Activated T-helper 17 cell treated with anti-CD3 and anti-CD28 coated beads, Interleukin-2, amount 50 U/mL, for 72 hours (primary cell): ENCODE measurements at places on chromosomes 4 and X.

GRCh38 chr4:89438102-89438831 is 130.7 kb upstream of the GPRIN3 start:
- no peak overlapping the region for H3K27ac ChIP-seq
- H3K4me3 ChIP-seq: peak overlapping the region; percentile 47
- no peaks in the 10 kb centered on the region for H3K36me3 ChIP-seq

DNA sequence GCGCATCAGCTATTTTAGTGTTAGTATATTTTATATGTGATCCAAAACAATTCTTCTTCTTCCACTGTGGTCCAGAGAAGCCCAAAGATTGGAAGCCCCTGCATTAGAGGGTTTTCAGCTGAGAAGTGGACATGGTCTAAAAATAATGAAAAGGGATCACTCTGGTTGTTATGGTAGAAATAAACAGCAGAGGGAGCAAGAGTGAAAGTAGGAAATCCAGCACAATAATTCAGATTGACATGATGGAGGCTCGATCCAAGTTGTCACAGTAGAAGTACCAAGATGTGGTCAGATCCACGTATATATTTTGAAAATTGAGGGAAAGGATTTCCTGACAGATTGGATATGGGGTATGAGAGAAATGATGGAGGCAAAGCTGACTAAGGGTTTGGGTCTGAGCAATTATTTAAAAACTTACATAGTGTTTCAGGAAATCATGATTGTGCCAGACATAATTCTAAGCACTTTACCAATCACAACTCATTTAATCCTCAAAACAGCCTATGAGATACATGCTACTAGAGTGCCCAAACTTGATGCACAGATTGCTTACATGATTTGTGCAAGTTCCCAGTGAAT is 17.0 kb upstream of the TMEM144 start:
- ATAC-seq: no peak
- H3K4me3 ChIP-seq: no peak overlapping the region
- H3K36me3 ChIP-seq: no peaks in the 10 kb centered on the region
- H3K27ac ChIP-seq: no peak overlapping the region
- H3K4me1 ChIP-seq: no peaks in the 10 kb centered on the region

DNA sequence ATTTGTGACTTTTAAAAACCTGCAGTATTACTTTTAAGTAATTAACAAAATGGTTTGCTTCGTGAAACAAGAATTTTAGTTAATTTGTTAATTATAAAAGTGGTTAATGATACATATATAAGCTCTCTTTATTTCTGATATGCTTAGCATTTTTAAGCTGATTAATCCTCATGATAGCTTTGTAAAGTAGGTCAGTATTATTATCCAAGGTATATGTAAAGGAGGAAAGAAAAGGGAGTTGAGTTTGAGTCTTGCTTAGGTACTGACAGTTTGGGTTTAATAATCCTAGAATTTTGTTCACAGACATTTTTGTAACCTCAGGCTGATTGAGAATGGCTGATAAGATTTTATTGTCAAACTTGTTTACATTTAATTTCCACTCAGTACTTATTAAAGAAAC is 21.8 kb downstream of the HERC3 start:
- ATAC-seq: no peak
- H3K4me3 ChIP-seq: peak overlapping the region; percentile 75
- peaks cover 79% of the 10 kb centered on the region for H3K36me3 ChIP-seq
- H3K27me3 ChIP-seq: no peaks in the 10 kb centered on the region
- H3K4me1 ChIP-seq: peaks cover 54% of the 10 kb centered on the region

DNA sequence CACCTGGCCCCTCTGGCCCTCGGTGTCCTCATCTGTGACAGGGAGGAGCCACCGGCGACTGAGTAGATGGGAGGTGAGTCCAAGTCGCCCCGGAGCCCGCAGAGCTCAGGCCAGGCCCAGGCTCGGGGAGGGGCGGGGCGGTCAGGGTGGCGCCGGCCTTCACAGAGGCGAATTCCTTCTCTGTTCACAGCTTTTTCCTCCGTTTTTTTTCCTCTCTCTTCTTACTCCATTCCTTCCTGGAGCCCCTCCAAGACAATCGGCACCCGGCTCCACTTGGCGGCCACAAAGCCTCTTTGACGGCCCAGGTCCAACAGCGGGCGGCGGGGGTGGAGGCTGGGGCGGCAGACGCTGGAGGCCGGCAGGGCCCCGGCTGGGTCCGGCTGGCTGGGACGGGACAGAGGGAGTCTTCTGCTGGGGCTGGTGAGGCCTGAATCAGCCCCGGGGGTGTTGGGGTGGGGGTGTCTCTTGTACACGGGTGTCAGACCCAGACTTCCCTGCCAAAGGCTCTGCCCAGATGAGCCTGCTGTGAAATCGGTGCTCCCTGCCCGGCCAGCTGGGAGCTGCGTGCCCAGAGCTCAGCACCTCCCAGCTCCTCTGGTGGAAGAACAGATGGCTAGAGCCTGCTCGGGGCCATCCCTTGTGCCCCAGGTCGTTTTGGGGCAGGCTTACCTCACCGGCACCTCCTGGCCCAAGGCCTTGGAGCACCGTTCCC is 22.6 kb downstream of the FGFRL1 start:
- no peaks in the 10 kb centered on the region for H3K4me1 ChIP-seq
- no peak overlapping the region for H3K27ac ChIP-seq
- H3K4me3 ChIP-seq: no peak overlapping the region
- no peak for ATAC-seq

- H3K4me1 ChIP-seq: no peaks in the 10 kb centered on the region
- H3K36me3 ChIP-seq: no peaks in the 10 kb centered on the region
- H3K4me3 ChIP-seq: no peak overlapping the region
- ATAC-seq: no peak
Measured at GRCh38 chrX:71917621-71918343, 7.1 kb downstream of the NHSL2 start.

- no peak overlapping the region for H3K4me3 ChIP-seq
- H3K27me3 ChIP-seq: no peaks in the 10 kb centered on the region
- no peaks in the 10 kb centered on the region for H3K36me3 ChIP-seq
- H3K27ac ChIP-seq: no peak overlapping the region
- no peaks in the 10 kb centered on the region for H3K4me1 ChIP-seq
Measured at GRCh38 chr4:79173186-79173585, 152.7 kb downstream of the NAA11 start.

DNA sequence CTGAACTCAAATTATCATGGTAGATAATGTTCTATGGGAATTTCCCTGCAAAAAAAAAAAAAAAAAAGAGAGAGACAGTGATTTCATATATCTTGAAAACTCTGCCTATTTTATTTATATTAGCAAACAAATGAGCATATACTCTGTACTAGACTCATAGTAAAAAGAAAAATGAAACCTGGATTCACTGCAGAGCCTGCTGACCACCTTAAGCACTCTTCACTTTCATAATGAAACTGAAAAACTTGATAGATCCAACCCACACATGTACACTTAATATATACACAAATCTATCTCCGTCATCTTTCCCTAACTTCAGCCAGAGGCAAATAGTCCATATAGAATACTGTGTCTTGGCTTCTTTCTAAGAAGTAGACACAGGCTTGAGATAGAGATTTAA is 226.1 kb upstream of the KCNIP4 start:
- no peaks in the 10 kb centered on the region for H3K36me3 ChIP-seq
- H3K4me1 ChIP-seq: no peaks in the 10 kb centered on the region
- ATAC-seq: no peak
- no peak overlapping the region for H3K4me3 ChIP-seq
- H3K27me3 ChIP-seq: no peaks in the 10 kb centered on the region
